ENCODE measurements at places on chromosomes 2 and 18. TPM values are rescaled to one million over a fixed set of nuclear protein-coding genes. Genes with fewer than 3 reads are reported as not detected.

GRCh38 chr2:122636097-122636496 is 880.6 kb downstream of the TSN start:
- DNase-seq = no peak

GRCh38 chr2:190948671-190949070 is 65.3 kb downstream of the STAT1 start:
- no peak for DNase-seq

- peak; percentile 46 for DNase-seq
Observed at GRCh38 chr2:241882091-241882625, 12.6 kb downstream of the RTP5 start.

The ZNF385B gene
- total RNA-seq = 19.7 TPM
